HFF-Myc (cell line): ENCODE measurements at places on chromosomes 1 and 21.

DNA sequence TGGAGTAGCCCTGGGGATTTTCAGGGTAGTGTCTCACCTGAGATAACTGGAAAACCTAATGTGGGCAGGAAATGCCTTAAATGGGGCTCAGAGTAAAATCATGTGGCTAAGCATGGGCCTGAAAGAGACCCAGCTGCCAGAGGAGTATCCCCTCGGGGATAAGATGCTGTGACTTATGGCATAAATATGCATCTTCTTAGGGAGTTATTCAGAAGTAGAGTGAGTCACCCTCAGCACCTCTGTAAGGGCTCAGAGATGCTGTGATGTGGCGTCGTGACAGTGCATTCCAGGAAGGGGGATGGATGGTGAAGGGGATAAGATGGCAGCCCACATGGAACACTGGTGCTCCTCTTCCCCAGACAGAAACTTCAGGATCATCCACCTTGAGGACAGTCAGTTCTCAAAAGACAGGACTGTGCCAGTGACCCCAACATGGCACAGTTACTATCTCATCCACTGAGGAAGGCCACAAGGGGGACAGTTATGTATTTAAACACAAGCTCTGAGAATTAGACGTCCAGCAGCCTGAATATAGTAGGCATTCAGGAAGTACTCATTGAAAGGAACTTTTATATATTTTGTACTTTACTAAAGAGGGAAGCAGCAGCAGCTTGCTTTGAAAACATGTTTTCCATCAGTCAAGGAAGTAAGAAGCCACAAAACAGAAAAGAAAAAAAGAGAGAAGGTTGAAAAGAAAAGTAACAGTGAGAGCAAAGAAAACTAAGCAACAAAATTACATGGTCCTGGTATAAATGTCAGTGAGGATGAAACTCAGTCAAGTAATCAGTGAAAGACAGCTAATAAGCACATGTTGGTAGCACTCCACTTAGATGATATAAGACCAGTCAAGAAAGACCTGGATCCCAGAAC, 8.3 kb downstream of the IL24 start:
- peak; percentile 82 for DNase-seq

- no peak for DNase-seq
These were observed 10.3 kb downstream of the UTS2 start for GRCh38 chr1:7842517-7842916.

DNA sequence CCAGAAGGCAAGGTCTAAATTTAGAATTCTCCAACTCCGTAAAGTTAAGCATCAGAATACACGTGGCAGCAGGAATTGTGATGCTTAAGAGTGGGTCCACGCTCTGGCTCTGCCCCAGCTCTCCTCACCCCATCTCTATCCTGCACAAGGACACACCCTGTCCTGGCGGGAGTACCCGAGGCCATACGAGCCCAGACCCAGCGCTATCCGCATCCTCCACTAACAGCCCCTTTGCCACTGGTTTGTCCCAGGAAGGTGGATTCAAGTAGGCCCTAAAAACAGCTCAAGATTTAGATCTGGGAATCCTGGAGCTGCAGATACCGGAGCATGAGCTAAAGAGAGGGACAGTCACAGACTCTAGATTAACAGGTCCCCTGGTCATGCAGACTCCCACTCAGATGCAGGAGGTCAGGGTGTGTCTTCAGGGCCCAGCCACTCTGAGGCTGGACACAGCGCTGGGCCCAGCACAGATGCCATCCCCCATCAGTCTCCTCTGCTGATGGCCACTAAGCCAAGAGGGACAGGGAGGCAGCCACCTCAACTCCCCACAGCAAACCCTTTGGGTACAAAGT, 393.3 kb downstream of the NPHP4 start:
- DNase-seq: no peak

GRCh38 chr1:185170291-185170848, 13.4 kb downstream of the SWT1 start:
- peak; percentile 44 for DNase-seq

DNA sequence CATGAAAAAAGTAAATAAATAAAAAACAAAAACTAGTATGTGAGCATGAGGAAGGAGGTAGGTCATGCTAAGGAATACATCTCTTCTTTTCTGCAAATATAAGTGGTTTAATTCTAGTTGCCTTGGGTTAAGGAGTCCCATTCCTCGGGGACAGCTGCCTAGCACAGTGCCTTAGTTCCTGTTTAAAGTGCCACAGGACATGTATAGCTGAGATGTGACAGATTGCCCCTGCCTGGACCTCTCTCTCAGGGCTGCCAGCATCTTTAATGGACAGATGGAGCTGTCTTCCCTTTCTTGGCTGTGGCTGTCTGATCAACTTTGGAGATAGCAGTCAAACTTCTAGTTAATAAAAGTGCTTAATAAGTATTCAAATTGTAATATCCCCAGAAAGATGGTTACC, 50.0 kb downstream of the TSEN15 start:
- DNase-seq: no peak

DNA sequence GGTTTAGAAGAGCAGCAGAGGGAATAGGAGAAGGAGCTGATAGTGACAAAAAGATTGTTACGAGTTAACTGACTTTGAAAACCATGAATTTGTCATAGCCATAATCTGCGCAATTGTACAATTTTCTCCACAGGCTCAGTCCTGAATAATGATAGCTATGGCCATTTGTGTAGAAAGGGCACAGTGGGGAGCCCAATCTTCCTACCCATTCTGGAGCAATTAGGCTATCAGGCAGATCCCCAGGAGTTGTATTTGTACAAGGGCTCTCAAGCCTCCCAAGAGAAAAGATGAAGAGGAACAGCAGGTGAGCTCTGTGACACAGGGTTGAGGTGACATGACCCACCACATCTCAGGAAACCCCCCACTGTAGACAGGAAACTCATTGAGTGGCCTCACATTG, 42.1 kb upstream of the SAMD13 start:
- no peak for DNase-seq
